ENCODE measurements at places on chromosomes 4 and X.

GRCh38 chrX:83501003-83501402 lies 7.1 kb upstream of the POU3F4 start:
- no peak for DNase-seq
- no peak overlapping the region for H3K27ac ChIP-seq
- H3K36me3 ChIP-seq: no peaks in the 10 kb centered on the region
- H3K27me3 ChIP-seq: peaks cover 48% of the 10 kb centered on the region
- H3K4me1 ChIP-seq: no peaks in the 10 kb centered on the region

- no peak overlapping the region for H3K4me3 ChIP-seq
- no peak overlapping the region for H3K27ac ChIP-seq
- H3K36me3 ChIP-seq: no peaks in the 10 kb centered on the region
- H3K4me1 ChIP-seq: no peaks in the 10 kb centered on the region
- no peaks in the 10 kb centered on the region for H3K27me3 ChIP-seq
- no peak for DNase-seq
These were observed 211.6 kb upstream of the CXCL13 start for GRCh38 chr4:77393996-77394395.

- DNase-seq: no peak
- no peak overlapping the region for H3K27ac ChIP-seq
- no peaks in the 10 kb centered on the region for H3K27me3 ChIP-seq
These were observed 53.4 kb downstream of the CD99L2 start for GRCh38 chrX:150845091-150845490.

- no peak for DNase-seq
- no peaks in the 10 kb centered on the region for H3K27me3 ChIP-seq
- H3K36me3 ChIP-seq: no peaks in the 10 kb centered on the region
These were observed 236.1 kb downstream of the OPHN1 start for GRCh38 chrX:68196939-68197791.

GRCh38 chrX:104343428-104344129 lies 88.8 kb upstream of the ESX1 start:
- H3K27ac ChIP-seq: no peak overlapping the region
- H3K4me1 ChIP-seq: no peaks in the 10 kb centered on the region
- no peak overlapping the region for H3K4me3 ChIP-seq
- no peaks in the 10 kb centered on the region for H3K36me3 ChIP-seq
- peaks cover 14% of the 10 kb centered on the region for H3K27me3 ChIP-seq
- DNase-seq: peak; percentile 3
